Peyer's patch (tissue), 4 donors: ENCODE measurements at places on chromosomes 12 and 14. TPM values are rescaled to one million over a fixed set of nuclear protein-coding genes. Genes with fewer than 3 reads are reported as not detected.

DNA sequence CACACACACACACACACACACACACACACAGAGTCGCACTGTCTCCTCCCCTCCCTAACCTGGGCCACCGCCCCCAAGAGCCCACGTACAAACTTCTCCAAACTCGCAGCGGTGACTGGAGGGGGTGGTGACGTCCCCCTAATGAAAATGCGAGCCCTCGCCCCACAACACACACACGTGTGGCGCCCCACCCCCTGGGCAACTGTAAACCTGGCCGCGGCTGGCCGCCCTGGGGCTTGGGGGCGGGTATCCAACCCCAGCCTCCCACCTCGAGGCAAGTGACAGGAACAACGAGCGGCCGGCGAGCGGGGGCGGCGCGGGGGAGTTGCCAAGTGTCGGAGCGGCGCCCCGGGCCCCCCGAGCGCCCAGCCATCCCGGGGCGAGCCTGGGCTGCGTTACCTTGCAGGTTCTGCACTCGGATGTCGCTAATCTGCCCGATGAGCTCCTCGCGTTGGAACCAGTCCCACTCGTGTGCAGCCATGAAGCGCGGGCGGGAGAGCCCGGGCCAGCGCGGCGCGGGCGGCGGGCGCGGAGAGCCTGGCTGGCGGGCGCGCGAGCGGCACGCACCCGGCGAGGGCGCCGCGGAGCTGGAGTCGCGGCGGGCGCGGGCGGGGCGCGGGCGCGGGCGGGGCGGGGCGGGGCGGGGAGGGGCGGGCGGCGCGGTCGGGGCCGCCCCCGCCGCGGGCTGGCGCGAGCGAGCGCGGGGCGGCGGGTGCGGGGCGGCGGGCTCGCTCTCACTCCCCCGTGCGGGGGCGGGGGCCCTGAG lies at the start of gene CLMN:
Gene CLMN (minus strand): TSS at position 597 of the 766 bp plus-strand sequence. CDS start 116 bp downstream, at position 481.
- peak; percentile 73 for DNase-seq
- H3K4me1 ChIP-seq: no peaks in the 10 kb centered on the region
- H3K36me3 ChIP-seq: no peaks in the 10 kb centered on the region
- H3K27ac ChIP-seq: peak within 1 kb of the TSS; percentile 90
- H3K4me3 ChIP-seq: peak within 1 kb of the TSS; percentile 68

HCAR3 gene
- not detected for total RNA-seq

GRCh38 chr12:52751795-52752194 lies 25.4 kb downstream of the KRT76 start:
- DNase-seq: no peak
- no peaks in the 10 kb centered on the region for H3K27me3 ChIP-seq
- no peaks in the 10 kb centered on the region for H3K4me1 ChIP-seq
- H3K36me3 ChIP-seq: no peaks in the 10 kb centered on the region
- no peak overlapping the region for H3K27ac ChIP-seq

DNA sequence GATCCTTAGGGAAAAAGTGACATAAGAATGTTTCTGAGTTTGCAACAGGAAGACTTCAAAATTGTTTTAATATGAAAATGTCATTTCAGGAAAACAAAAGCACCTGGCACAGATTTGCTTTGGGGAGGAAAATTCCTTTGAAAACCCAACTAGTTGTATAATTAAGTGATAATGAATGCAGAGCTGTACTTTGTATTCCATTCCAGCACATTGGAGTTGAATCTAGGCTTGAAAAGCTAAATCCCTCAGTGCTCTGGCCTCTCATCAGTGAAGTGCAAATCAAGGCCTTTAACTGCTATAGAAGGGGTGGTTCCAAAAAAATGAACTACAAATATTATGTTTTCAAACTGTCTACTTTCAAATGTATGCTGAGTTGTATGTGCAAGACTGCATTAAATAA lies 19.6 kb upstream of the C12orf42 start:
- no peak overlapping the region for H3K4me3 ChIP-seq
- no peaks in the 10 kb centered on the region for H3K4me1 ChIP-seq
- DNase-seq: no peak
- H3K27me3 ChIP-seq: no peaks in the 10 kb centered on the region

- peak overlapping the region; percentile 44 for H3K4me3 ChIP-seq
- H3K36me3 ChIP-seq: no peaks in the 10 kb centered on the region
- H3K27ac ChIP-seq: no peak overlapping the region
Observed at GRCh38 chr12:188910-189621, 24.9 kb downstream of the SLC6A12 start.

GRCh38 chr12:59911516-59911915 lies 315.7 kb downstream of the SLC16A7 start:
- no peak overlapping the region for H3K4me3 ChIP-seq
- H3K36me3 ChIP-seq: no peaks in the 10 kb centered on the region
- no peak overlapping the region for H3K27ac ChIP-seq

GRCh38 chr14:103671911-103672310 lies 42.9 kb downstream of the KLC1 start:
- H3K27me3 ChIP-seq: no peaks in the 10 kb centered on the region

GRCh38 chr12:53102883-53103807 lies at the start of gene SOAT2:
Gene SOAT2 (plus strand): TSS chr12:53103486. CDS start chr12:53103578, 92 bp downstream.
- H3K36me3 ChIP-seq: no peaks in the 10 kb centered on the region
- H3K4me1 ChIP-seq: peaks cover 29% of the 10 kb centered on the region
- H3K27ac ChIP-seq: peak within 1 kb of the TSS; percentile 84
- peak; percentile 65 for DNase-seq

GRCh38 chr14:59281609-59282377 lies 93.3 kb downstream of the DAAM1 start:
- DNase-seq: no peak
- H3K4me3 ChIP-seq: no peak overlapping the region
- H3K27ac ChIP-seq: no peak overlapping the region
- no peaks in the 10 kb centered on the region for H3K36me3 ChIP-seq

- H3K4me3 ChIP-seq: no peak overlapping the region
- no peak overlapping the region for H3K27ac ChIP-seq
- no peaks in the 10 kb centered on the region for H3K27me3 ChIP-seq
Observed at GRCh38 chr12:125683748-125684381, 618.6 kb downstream of the AACS start.

DNA sequence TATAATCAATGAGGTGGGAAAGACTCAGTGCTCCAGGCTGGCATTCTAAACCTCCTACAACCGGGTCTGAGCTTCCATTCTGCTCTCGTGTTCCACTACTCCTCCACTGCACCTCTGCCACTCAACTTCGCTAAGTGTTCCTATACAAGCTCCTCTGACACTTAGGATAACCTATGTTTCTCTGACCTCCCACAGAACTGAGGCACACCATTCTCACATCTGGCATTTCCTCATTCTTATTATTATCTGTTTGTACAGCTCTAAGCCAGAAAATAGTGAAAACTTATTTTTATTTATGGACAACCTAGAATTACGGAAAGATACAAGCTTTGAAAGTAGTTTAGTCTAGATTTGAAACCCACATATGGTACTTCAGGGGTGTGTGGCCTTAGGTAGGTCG lies 127.0 kb downstream of the MED13L start:
- H3K27ac ChIP-seq: no peak overlapping the region
- no peaks in the 10 kb centered on the region for H3K36me3 ChIP-seq
- no peaks in the 10 kb centered on the region for H3K27me3 ChIP-seq
- peaks cover 6% of the 10 kb centered on the region for H3K4me1 ChIP-seq

DNA sequence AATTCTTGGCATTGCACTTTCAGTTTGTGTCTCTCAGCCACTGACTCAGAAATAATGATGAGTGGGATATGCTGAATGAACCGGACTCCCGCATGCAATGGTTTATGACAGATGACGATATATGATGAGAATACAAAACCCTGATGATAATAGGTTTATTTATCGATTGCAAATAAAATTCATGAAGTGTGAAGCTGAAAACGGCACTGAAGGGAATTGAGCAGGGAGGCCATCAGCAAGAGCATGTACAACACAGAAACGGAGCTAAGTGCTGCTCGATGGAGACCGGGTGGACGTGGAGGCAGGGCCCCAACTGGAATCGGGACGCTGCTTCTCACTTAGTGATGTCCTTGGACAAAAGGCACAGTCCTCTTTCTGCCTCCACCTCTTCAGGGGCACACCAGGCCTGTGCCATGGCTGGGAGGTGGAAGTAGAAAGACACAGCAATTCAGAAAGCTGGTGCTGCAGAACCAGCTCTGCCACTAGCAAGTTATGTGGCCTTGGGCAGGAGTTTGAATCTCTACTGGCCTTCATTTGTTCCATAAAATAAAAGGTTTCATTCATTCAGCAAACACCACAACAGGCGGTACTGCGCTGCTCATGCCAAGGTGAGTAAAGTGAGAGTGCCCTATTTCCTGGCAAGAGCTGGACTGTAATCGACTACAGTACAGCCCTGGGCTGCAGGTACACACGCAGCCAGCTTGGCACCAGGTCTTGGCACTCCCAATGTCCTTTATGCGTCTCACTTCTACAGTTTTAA lies 117.0 kb downstream of the EGLN3 start:
- no peak overlapping the region for H3K4me3 ChIP-seq
- DNase-seq: no peak
- H3K27me3 ChIP-seq: no peaks in the 10 kb centered on the region
- no peak overlapping the region for H3K27ac ChIP-seq
- no peaks in the 10 kb centered on the region for H3K4me1 ChIP-seq

GRCh38 chr12:114090211-114090610 lies 124.1 kb upstream of the RBM19 start:
- no peaks in the 10 kb centered on the region for H3K27me3 ChIP-seq
- H3K4me1 ChIP-seq: no peaks in the 10 kb centered on the region
- no peak for DNase-seq
- H3K36me3 ChIP-seq: no peaks in the 10 kb centered on the region
